ENCODE measurements at places on chromosomes 4 and X.

GRCh38 chr4:174999407-174999806 lies 81.2 kb downstream of the ADAM29 start:
- no peak for DNase-seq

GRCh38 chr4:176270669-176271068 lies 1.6 kb upstream of the ASB5 start:
- DNase-seq = no peak

DNA sequence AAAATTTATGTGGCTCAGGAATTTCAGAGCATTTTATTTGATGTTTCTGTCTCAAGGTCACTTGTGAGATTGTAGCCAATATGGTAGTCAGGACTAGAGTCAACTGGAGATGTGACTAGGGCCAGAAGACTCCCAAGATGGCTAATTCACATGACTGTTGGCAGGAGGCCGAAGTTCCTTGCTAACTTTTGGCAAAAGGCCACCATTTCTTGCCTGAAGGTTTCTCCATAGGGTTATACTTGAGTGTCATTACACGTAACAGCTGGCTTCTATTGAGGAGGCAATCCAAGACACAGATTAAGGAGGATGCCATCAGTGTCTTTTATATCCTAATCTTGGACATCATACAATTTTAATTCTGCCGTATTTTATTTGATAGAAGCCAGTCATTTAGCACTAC lies 162.3 kb upstream of the MAOA start:
- no peak for DNase-seq

- DNase-seq = no peak
These were observed 64.0 kb upstream of the CLDN34 start for GRCh38 chrX:9903146-9903545.

GRCh38 chr4:71141125-71141524 lies 147.7 kb downstream of the DCK start:
- DNase-seq = no peak

DNA sequence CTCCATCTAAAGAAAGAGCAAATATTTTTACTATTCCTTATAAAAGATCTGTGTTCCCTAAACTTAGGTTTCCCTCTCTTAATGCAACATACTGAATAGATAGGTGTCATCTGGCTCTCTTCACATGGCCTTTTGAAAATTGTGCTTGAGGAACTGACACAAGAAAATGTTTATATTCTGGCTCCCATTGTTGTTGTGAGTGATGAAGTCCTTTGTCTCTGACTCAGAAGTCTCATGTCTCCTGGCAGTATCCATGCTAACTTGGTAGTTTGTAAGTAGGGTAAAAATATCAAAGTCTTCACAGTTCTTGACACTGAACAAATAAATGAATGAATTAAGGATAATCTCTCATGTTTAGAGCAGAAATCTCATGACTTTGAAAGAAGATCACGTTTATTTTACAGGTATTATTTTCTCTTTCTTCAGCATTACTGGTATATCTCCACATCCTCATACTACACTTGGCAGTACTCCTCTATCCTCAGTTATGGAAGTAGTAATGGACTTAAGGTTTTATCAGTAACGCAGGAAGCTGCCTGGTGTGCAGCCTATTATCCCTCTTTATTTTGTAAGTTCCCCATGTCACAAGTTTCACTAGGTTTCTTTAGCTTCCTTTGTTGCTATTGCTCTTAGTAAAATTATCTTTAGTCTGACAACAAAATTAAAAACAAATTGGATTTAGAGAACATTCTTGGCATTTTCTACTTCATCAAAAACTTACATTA lies 14.2 kb upstream of the PABPC4L start:
- no peak for DNase-seq

DNA sequence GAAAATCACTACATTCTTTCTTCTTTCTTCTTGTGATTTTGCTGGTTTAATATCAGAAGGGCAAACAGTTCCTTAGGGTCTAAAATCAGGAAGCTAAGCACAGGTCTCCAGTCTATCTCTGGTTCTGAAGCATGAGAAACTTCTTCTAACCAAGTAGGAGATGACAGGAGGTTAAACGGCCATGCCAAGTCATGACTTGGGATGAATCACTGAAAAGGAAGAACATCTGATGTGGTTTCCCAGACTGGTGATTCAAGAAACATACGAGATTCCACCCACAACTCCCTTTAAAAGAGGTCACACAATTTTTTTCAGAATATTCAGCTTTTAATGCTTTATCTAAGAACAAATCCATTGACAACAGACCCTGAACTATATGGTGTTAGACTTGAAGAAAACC lies 684.0 kb upstream of the PRKX start:
- DNase-seq = no peak
